ENCODE measurements at places on chromosomes 7 and 10.

DNA sequence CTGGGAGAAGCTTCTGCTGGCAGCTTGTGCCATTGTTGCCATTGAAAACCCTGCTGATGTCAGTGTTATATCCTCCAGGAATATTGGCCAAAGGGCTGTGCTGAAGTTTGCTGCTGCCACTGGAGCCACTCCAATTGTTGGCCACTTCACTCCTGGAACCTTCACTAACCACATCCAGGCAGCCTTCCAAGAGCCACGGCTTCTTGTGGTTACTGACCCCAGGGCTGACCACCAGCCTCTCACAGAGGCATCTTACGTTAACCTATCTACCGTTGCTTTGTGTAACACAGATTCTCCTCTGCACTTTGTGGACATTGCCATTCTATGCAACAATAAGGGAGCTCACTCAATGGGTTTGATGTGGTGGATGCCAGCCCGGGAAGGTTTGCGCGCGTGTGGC is 220.7 kb downstream of the ADK start:
- DNase-seq: no peak

- no peak for DNase-seq
Observed at GRCh38 chr10:119691726-119692125, 34.1 kb upstream of the INPP5F start.

GRCh38 chr7:136947347-136947746 is 78.9 kb downstream of the CHRM2 start:
- DNase-seq: no peak

DNA sequence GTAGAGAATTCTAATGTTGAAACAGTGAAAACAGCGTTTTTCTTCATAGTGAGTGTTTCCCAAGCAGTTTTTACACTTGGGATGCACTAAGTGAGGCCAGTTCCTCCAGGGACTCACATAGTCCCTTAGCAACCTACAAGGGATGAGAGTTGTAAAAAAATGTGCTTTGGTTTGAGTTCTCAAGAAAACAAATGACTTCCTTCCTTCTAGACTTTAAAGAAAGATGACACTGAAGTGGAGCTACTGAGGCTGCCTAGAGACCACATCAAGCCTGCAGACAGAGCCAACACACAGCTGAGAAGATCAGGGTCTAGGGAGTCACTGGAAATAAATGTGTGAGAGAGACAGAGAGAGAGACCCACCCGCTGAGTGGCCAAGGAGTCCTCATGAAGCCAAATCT is 264.4 kb downstream of the TNS3 start:
- DNase-seq: no peak

DNA sequence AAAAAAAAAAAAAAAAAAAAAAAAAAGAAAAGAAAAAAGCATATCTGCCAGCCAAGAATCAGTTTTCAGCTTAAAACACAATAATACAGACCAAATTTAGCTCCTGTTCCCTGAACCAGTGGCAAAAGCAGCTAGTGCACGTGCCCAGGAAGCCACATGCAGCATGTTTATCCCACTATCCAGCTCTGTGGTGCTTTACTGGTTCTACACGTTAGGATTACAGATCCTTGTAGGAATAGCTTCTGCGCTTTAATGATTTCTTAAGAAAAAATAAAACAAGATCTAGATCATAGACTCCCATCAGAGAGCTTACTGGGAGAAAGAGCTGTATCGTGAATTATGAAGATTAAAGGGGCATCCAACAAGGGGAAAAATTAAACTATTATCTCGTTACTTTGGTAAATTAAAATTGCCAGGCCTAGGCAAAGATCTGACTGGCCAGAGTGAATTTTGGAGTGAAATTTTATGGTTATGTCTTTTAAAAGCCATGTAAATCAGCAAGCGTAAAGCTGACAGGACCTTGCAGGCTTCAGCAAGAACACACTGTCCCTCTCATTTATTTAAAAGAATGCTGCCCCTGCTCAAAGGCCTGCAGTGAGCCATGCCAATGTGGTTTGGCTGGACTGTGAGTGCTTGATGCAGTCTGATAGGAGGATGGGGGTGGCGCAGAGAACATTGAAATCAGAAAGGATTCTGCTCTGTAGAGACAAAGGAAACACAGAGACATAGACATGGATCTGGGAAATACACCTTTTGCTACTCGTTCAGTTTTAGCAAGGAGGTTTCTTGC is 177.3 kb upstream of the PHYHIPL start:
- no peak for DNase-seq

GRCh38 chr10:69318867-69319727 is 40.8 kb downstream of the HK1 start:
- peak; percentile 68 for DNase-seq

- DNase-seq: no peak
Observed at GRCh38 chr10:30417301-30417700, 16.7 kb upstream of the MAP3K8 start.

DNA sequence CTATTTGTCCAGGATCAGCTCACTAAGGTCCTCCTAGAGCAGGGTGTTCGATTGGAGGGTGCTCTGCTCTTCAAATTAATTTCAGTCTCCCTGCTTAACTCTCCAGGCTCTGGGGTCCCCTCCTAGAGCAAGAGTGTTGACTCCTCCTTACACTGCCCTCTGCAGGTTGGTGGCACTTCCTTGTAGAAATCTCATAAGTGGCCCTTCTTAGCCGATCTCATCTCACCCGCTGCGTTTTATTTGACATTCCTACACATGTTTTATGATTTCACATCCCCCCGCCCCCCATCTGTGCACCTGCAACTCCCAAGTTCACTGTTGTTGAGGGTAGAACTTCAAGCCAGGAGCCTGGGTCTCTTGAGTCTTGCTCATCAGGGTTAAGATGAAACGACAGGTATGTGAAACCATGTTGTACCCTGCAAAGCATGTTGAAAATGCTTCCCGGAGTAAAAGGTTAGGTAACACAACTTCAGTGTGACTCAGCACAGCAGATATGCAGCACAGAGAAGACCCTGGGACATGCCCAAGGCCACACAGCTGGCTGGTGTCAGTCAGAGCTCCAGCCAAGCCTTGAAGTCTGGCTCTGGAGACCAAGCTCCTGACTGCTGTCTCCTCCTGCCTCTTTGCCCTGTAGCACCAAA is 171.2 kb downstream of the PRKAG2 start:
- DNase-seq: no peak

DNA sequence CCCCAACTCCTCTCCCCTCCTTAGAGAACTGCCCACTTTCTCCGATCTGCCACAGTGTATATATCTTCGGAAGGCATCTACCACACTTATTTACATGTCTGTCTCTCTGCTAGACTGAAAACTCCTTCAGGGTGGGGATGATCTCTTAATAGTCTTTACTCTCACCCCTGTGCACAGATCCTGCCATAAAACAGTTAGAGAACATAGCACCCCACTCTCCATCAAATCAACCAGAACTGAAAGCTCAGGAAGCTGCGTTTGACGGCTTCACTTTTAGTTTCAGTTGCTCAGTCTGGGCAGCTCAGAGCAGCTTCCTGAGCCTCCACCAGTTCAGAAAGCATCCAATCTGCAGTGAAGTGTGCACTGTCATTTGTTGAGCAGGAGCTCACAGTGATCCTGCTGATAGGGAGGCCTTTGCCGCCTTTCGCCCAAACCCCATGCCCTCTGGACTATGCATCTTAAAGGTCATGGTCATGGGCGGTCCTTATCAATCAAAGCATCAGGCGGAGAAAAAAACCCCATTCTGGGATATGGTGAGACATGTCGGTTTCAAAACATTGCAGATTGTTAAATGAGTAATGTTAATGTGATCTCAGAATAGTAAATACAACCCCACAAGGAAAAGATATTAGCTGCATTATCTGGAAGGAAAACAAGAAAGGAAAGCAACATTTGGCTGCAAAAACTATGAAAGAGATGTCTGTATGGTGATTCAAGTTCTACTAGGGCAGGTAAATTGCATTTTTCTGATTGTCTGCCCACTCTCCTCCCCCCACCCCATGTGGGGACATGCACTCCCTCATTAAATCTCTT is 167.1 kb upstream of the ADO start:
- peak; percentile 70 for DNase-seq

- no peak for DNase-seq
Observed at GRCh38 chr10:108783897-108784296, 1139.4 kb downstream of the XPNPEP1 start.

DNA sequence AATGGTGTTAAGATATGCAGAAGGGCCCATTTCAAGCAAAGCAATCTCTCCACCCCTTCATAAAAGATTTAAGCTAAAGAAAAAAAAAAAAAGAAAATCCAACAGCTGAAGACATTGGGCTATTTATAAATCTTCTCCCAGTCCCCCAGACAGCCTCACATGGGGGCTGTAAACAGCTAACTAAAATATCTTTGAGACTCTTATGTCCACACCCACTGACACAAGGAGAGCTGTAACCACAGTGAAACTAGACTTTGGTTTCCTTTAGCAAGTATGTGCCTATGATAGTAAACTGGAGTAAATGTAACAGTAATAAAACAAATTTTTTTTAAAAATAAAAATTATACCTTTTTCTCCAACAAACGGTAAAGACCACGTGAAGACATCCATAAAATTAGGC is 28.6 kb downstream of the PPP3CB start:
- DNase-seq: no peak

- no peak for DNase-seq
Observed at GRCh38 chr10:117441361-117441760, 66.1 kb upstream of the PDZD8 start.

- no peak for DNase-seq
Observed at GRCh38 chr7:30434140-30434799, 44.3 kb downstream of the NOD1 start.

DNA sequence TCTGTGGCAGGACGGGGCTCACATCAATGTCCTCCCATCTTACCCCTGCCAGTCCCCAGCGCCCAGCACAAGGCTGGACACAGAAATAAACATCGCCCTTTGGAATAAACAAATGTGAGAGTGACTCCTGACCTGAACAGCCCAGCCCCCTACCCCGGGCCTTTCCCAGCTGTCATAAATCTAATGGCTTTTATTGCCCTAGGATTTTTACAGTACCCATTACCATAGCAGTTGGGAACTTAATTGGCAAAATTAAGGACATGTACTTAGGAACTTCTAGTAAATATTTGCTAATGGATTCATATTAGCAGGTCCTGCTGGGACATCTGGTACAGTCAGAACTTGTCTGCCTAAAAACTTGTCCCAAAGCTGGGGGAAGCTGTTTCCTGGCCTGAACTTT is 76.6 kb downstream of the GLRX3 start:
- DNase-seq: no peak

DNA sequence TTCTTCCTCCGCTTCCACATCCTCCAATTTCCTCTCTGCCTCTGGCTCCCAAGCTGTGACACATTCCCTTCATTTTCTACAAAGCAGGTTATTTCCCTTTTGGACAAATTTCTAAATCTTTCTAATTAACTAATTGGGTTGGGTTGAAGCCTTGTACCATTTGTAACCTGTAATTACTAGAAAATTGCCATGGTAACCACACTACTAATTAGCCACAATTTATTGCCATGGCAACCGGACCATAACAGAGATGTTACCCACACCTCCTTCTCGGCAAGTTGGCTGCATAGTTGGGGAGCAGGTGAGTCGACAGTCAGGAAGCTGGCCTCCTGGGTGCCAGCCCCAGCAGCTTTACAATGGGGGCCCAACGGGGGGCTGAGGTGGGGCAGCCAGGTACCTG is 61.6 kb downstream of the GOLGA7B start:
- no peak for DNase-seq

- DNase-seq: peak; percentile 29
Observed at GRCh38 chr10:110643653-110644597, at the start of gene RBM20. RBM20 (plus strand) TSS chr10:110644336; CDS start chr10:110644455, 119 bp downstream.

- DNase-seq: no peak
Observed at GRCh38 chr10:112698133-112698817, 251.3 kb downstream of the VTI1A start.

DNA sequence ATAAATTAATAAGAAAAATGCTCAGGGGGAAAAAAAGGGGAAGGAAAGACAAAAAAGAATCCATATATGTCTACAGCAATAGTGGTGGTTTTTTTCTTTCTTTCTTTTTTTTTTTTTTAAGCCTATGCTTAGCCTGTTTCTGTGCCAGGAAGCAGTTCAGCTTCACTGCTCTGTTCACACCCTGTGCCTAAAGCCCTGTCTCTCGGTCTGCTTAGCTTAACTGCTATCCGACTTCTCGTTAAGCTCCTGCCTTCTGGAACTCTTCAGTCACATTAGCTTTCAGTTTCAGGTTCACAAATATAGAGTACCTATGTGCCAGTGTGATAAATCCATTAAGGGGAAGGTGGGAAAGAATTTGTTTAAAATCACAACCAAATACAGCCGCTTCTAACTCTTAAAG is 26.5 kb upstream of the NRG3 start:
- DNase-seq: no peak

GRCh38 chr10:4028854-4029583 is 244.0 kb upstream of the KLF6 start:
- no peak for DNase-seq

GRCh38 chr10:43044448-43044921 is 32.4 kb upstream of the RET start:
- no peak for DNase-seq

- DNase-seq: no peak
Observed at GRCh38 chr10:79507440-79508167, 4.7 kb upstream of the EIF5AL1 start.

DNA sequence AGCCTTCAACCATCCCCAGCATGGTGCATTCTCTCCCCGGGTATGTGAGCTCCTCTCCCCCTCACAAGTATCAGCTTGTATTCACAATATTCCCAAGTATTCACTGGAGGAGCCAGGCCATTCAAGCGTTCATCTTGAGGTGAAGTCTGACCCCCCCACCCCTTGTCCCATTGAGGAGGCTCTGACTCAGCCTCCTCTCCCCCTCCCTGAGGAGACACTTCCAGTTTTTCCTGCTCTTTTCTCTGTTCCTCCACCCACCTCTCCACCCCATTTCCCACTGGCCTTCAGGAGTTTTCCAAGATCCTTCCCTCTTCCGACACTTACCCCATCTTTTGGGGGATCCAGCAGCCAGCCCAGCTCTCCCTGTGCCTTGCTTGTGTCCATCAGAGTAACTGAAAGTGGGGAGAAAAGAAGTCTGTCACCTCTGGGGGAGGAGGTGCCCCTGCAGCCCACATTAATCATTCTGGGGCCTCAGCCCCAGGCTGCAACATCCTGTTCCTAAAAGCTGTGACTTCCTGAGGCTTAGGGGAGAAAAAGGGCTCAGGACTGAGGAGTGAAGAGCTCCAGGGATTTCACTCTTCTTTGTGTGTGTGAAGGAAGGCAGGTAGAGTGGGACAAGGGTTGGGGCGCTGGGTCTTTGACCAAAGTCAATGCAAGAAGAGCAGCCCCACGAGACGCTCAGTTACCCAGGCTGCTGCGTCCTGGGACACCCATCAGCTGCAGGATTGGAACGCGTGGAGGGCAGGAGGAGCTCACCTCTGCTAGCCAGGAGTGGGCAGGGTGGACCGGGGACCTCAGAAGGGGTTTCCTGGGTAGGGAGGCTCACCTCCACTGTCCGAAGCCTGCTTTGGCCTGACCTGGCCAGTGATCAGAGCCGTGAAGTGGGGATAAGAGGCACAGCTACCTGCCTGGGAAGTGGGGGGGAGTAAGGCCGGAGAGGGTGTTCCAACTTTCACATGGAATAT is 1.1 kb downstream of the EPHA1 start:
- no peak for DNase-seq

- DNase-seq: no peak
Observed at GRCh38 chr10:44017483-44018145, 367.3 kb downstream of the CXCL12 start.
